ENCODE measurements at places on chromosomes 2 and 18.

GRCh38 chr18:73990258-73990657, 157.4 kb downstream of the FBXO15 start:
- DNase-seq: no peak

DNA sequence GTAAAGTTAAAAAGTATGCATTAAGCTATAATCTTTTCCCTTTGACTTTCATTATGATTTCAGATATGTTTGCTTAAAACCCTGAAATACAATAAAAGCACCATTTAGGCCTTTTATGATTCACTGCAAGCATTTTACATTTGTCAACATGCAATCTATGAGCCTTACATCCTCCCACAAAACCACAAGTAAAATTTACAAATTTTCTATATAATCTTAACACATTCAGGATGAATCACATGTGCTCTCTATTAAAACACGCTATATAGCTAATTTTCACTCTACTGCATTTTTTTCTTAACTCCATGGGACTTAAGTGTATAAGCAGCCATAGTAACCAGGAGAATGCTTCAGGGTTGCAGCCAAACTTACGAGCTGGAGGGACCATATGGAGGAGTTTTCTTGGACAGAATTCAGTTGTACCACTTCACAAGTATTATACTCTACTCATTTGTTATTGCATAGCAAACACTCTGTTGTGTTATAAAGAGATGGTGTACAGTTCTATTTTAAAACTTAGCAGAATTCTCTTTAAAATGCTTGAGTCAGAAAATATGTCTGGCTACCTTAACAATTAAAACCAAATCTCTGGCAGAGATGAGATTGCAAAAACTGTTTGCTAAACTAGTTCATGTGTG, 293.2 kb downstream of the ALK start:
- DNase-seq: no peak

DNA sequence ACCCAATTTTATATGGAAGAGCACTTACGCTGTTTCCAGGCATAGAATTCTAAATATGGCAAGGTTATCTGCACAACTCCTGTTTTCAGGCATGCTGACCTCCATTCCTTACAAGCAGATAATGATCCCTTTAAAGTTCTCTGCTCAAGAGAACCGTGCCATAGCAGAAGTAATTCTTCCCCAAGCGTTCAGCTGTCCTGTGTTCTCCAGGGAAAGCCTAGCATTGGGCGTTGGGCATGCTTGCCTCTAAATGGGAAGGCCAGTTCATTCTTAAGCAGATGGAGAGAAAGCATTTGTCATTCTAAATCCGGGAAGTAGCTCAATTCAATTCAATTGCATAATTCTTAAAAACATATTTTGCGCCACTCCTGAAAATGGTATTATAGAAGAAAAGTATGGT, 55.7 kb upstream of the EML4 start:
- no peak for DNase-seq

DNA sequence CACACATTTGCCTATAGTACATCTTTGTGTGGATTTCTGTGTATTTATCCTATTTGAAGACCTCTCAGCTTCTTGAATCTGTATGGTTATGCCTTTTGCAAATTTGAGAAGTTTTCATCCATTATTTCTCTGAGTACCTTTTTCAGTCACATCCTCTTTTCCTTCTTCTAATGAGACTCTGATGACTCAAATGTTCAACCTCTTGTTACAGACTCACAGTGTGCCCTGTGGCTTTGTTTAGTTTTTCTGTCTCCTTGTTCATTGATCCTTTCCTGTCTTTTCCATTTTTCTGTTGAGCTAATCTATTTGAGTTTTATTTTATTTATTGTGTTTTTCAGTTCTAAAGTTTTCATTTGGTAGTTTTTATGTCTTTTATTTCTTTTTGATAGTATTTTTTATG, 87.0 kb upstream of the LRP1B start:
- no peak for DNase-seq

DNA sequence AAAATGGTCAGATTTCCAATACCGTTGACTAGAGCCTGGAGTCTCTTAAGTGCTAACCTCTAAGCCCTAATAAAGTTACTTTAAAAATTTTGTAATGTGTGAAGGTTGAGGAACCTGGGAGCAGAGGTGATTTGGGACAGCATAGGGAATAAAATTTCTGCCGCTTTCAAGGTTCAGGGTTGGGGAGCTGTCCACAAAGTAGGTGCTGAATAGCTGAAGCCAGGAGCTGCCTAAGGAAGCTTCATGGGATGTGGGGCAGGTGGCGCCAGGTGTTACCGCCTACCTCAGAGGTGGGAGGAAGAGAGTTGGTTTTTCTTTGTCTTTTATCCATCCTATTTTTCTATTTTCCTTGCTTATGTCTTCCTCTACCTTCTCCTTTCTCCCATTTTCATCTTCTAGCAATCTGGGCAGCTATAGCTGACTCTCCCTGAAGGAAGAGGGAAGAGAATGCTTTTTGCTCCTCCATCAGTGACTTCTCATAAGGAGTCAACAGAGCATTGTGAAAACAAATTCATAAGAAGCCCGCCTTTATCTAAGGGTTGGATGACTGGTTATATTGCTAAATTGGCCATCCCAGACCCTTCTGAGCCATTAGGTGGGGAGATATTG, 178.7 kb downstream of the CLIP4 start:
- no peak for DNase-seq

GRCh38 chr2:227095346-227095745, 68.7 kb downstream of the COL4A4 start:
- DNase-seq: no peak

DNA sequence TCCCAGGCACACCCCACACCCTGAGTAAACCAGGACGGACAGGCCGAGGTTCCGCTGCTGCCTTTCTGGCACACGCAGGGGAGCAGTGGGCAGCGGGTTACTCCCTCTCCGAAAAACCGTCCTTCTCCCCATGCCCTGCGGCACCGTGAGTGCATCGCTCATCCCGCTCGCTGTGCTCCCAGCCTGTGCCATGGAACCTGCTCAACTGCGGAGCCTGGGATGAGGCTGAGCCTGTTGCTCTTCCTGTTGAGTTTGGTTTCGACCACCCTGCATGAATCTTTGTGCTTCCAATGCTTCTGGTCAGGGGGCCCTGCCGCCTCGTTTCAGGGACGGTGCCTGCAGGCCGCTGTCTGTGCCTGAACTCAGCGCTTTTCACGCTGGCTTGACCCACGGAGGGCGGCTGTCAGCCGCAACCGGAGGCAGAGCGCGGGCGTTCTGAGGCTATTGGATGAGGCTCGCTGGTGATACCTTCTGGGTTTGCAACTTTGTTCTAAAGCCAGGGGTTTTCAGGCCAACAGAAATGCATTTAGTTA, 106.7 kb downstream of the MBP start:
- no peak for DNase-seq

DNA sequence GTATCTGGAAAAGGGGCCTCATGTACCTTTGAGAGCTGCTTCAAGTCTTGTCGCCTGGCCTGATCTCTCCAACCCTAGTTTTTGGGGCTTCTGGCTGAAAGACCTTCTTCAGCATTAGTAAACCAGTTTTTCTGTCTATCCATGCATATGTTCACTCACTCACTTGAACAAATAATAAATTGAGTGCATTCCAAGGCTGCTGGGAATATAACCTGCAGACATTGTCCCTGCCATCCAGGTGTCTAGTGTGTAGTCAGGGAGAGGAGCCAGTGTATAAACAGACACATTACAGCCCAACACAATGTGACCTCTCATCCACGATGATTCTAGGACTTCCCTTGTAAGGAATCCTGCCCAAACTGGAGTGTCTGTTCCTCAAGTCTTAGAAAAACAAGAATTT, 262.1 kb downstream of the PRKCE start:
- no peak for DNase-seq

DNA sequence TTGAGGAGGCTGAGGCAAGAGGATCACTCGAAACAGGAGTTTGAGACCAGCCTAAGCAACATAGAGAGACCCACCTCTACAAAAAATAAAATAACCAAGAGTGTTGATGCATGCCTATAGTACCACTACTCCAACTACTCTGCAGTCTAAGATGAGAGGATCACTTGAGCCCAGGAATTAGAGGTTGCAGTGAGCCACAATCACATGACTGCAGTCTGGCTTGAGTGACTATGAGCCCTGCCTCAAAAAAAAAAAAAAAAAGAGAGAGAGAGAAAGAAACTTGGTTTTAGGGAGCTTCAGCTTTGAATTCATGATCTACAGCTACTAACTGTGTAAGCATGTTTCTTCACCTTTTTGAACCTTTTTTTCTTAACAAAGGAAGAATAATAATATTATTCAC, 119.9 kb downstream of the HNMT start:
- DNase-seq: no peak

DNA sequence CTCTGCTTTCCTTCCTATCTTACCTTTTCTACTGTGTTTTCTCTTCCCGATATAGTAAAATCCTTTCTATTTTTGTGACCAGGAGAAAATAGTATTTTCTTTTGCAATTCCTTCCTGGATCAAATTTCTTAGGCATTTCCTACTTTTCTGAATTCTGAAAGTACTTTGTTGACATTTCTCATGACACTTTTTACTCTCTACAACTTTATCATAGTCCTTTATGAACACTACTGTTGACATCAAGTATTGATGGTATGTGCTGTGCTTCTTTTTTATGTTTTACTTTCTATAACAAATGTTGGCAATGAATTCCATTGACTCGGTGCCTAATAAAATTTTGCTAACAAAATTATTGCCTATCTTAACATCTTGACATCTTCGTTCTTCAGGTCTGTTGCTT, 217.7 kb upstream of the TCF4 start:
- DNase-seq: no peak

GRCh38 chr18:10343778-10344177, 110.7 kb upstream of the APCDD1 start:
- no peak for DNase-seq

DNA sequence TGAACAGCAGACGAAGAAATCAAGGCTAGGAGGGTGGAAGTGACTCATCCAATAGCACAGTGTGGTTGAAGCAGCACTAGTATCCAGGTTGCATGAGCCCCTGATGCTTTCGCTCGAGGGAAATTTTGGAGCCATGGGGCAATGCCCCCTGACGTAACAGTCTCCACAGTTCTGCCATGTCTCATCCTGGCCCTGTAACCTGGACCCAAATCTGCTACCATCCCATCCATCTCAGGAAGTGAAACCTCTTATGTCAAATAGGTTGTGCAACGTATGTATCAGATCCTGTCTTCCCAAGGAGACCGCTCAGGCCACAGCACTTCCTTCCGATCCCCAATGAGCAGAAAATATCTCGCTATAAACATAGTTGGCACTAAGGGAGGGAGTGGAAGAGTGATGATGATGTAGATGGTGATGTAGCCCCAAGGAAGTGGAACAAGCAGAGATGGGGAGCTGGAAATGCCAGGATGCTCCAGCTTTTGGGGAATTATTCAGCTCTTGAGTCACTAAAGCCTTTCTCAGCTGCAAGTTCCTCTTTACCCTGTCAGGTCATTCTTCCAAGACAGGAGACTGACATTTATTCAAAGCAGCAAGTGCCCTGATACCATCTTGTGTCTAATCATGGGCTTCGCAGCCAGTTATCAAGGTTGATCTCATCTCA, 3.0 kb upstream of the IL1B start:
- DNase-seq: peak; percentile 98

GRCh38 chr2:37020887-37021796, 54.8 kb upstream of the STRN start:
- no peak for DNase-seq

- no peak for DNase-seq
Observed at GRCh38 chr2:88735133-88735532, 43.7 kb downstream of the RPIA start.

DNA sequence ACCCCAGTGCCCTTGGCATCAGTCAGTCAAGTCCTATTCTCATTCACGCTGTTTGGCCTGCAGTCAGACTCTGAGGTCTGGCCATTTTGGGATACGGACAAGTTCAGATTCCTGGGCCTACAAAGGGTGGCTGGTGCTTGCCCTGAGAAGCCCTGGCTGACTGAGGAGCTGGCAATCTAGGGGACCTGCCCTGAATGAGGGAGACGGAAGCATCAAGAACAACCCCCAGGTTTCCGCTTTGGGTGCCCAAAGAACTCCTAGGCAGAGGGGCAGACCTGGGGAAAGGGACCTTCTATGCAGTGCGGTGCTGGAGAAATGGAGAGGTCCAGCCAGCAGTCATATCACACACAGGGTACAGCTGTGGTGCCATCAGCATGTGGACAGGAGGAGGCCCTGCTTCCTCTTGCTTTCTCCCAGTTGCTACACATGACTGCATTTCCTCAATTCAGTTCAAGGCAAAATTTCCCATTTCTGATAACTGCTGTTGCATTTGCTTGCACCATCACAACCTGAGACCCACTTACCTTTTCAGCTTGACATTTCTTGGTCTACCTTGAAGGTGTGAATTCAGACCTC, 70.9 kb upstream of the LGALSL start:
- DNase-seq: no peak

- no peak for DNase-seq
Observed at GRCh38 chr18:45820106-45820745, 5.2 kb upstream of the SIGLEC15 start.

- DNase-seq: no peak
Observed at GRCh38 chr2:11786592-11786991, 40.2 kb downstream of the LPIN1 start.

GRCh38 chr18:3902676-3903075, 452.7 kb downstream of the TGIF1 start:
- DNase-seq: no peak

- DNase-seq: no peak
Observed at GRCh38 chr2:42878581-42878980, 86.2 kb upstream of the HAAO start.

- no peak for DNase-seq
Observed at GRCh38 chr2:43376523-43377198, 150.3 kb upstream of the ZFP36L2 start.

DNA sequence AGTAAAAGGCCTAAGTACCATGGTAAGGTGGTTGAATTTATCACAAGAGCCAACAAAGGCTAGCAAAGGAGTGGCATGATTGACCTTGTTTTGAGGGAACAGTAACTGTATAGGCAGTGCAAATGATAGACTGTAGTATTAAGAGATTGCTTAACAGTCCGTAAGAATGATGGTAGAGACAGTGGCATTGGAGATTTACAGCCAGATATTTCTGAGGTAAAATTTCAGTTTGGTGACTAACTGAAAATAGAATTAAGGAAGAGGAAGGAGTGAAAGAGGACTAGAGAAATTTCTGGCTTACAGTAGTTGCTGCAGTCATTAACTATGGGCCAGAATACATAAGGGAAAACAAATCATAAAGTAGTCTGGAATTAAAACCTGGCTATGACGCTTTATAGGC, 4.4 kb upstream of the BAZ2B start:
- peak; percentile 28 for DNase-seq

DNA sequence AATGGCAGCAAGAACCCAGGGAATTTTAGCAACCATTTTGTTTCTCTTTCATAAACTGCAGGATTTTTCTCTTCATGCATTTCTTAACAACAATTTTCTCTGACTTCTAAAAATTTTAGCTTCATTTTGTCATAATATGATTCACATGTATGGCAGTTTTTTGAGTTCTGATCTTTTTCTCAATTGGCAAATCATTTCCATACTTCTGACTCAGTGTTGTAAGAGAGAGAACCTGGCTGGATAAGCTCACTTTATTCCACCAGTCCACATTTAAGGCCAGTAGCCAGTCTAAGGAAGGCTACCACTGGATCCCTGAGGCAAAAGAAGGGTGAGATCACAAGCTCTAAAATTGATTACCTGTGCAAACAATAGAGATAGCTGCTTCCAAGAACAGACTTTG, 42.8 kb upstream of the COL3A1 start:
- no peak for DNase-seq

- peak; percentile 33 for DNase-seq
Observed at GRCh38 chr2:237122214-237122666, 36.6 kb downstream of the COPS8 start.

GRCh38 chr2:169513094-169513493, 3.6 kb downstream of the KLHL41 start:
- DNase-seq: no peak
